A673 (cell line): ENCODE measurements at places on chromosomes 6 and 20.

GRCh38 chr6:126312013-126312665, 27.8 kb upstream of the CENPW start:
- peak; percentile 11 for DNase-seq

- DNase-seq = no peak
Measured at GRCh38 chr6:133995758-133996157, 42.7 kb downstream of the TBPL1 start.

GRCh38 chr6:166745801-166746668, 119.0 kb upstream of the RPS6KA2 start:
- no peak for DNase-seq

GRCh38 chr20:16462711-16463110, 110.5 kb downstream of the KIF16B start:
- DNase-seq = no peak

DNA sequence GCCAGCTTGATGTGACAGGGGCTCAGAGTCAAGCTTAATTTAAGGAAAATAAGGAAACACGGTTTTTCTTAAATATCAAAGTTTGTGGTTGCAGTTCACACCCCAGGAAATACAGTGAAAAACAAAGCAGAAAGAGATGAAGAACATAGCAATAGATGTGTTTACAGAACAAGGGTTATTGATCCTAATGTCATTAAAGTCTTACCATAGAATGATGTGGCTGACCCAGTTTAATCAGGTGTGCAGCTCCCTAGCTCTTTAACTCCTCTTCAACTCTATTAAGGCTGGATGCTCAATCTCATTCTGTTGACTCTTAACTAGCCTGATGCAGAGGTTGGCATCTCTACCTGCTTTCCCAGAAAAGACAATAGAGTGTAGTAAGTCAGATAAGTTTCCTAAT, 7.5 kb upstream of the GTF3C6 start:
- no peak for DNase-seq

- DNase-seq = no peak
Measured at GRCh38 chr20:50371878-50372769, 138.1 kb upstream of the PTPN1 start.

- no peak for DNase-seq
Measured at GRCh38 chr6:139534472-139535115, 160.1 kb upstream of the CITED2 start.

- DNase-seq = no peak
Measured at GRCh38 chr6:109671733-109672132, 19.3 kb downstream of the AK9 start.

DNA sequence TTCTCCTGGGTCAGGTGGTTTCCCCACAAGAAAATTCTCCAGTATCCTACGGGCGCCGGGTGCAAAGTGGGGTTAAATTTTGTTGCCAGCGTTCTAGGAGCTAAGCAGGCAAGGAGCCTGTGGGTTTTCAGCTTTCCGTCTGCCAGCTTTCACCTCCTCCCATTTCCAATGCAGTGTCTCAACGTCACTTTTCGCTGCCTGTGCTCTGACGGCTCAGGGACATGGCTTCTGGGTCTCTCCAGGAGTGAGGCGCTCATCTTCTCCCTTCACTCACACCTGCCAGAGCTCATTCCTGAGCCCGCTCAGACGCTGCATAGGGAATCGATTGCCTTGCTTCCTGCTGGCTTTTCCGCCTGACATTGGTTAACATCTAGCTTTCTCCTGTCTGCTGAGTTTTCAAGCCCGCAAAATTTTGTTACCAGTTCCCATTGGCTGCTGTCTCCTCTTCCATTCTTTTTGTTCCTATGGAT, 7.3 kb upstream of the NAA20 start:
- no peak for DNase-seq

DNA sequence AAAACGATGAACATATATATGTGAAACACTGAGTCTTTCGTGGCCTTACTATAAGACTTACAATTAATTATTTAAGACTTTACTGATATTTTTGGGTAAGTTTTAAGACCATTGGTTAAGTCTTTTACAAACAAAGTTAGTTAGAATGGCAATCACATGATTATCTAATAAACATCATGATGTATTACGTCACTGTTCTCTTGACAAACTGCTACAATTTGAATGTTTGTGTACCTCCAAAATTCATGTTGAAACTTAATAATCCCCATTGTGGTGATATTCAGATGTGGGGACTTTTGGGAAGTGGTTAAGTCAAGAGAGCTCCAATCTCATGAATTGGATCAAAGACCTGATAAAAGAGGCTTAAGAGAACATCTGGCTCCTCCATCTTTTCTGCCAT, 25.9 kb upstream of the B3GAT2 start:
- no peak for DNase-seq

DNA sequence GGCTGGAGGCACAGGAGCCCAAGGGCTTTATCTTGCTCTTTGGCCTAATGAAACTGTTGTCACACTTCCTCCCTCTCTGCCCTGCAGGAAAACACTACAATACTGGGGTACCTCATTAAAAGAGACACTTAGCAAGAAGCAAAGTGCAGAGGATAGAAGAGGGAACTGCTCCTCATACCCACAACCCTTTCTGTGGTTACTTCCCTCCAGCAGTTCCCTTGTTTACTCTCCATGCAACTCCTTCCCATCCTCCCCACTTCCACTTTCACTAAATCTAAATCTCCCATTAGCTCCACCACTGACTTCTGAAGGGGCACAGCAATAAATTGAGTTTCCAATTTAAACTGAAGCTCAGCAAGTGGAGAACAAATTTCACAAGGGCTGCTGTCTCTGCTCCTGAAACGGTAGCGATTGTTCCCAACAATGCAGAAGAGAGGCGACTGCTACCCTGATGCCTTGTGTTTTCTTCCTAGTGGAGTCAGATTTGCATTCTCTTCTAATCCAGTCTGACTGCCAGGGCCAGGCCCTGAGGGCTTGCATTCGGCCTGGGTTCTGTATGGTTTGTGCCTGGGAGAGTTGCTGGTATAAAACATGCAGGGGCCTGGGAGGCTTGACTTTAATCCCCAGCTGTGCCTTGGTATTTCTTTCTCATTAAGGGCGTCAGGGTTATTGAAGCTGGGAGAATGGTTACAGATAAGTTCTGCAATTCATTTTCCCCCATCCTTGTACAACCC, 454.7 kb downstream of the TFAP2B start:
- DNase-seq = no peak
